ENCODE measurements at places on chromosomes 5 and 9. TPM values are rescaled to one million over a fixed set of nuclear protein-coding genes. Genes with fewer than 3 reads are reported as not detected.

DNA sequence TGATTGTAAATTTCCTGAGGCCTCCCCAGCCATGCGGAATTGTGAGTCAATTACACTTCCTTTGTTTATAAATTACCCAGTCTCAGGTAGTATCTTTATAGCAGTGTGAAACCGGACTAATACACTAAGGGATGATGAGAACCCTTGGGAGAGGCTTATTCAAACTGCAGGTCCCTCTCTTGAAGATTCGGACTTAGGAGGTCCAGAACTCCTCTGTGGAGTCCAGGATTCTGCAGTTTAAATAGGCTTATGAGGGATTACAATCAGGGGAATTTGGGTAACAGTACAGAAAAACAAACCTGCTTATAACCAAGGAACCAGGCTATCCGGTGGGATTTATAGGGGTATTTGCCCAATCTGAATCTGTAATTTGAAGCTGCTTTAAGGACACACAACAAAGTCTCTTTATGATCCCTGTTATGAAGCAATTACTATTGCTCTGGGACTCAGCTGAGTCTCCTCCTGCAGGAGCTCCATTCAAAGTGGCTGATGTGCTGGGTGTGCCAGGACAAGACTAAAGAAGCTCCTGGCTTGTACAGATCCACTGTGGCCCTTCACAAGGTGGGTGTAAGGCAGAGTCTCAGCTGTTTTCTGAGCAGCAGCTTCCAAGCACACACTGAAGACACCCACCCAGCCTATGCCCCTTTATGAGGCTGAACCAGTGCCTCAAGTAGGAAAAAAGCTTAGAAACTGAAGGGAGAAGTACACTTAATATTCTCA is 41.8 kb upstream of the LHFPL2 start:
- DNase-seq: no peak

DNA sequence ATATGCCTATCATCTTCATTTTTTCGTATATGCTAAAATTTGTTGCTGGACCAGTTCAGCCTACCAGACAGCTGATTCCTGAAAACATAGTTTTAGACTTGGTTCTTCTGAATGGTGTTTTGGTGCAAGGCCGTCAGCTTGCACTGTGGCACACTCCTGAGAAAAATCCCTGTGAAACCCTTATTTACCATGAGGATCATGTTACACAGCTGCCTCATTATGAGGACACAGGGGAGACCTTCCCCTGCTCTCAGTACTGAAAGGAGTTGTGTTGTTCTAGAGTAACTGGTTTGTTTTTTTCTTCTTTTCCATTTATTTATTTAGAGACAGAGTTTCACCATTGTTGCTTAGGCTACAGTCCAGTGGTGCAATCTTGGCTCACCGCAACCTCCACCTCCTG is 37.6 kb downstream of the MAST4 start:
- no peak for DNase-seq

- DNase-seq: no peak
Measured at GRCh38 chr5:85472749-85473148, 1088.1 kb upstream of the EDIL3 start.

GRCh38 chr9:135156525-135157510 is 69.3 kb downstream of the OLFM1 start:
- DNase-seq: no peak

- DNase-seq: no peak
Measured at GRCh38 chr5:76958991-76959767, 6.3 kb downstream of the CRHBP start.

- DNase-seq: no peak
Measured at GRCh38 chr9:2477755-2478154, 143.8 kb upstream of the VLDLR start.

DNA sequence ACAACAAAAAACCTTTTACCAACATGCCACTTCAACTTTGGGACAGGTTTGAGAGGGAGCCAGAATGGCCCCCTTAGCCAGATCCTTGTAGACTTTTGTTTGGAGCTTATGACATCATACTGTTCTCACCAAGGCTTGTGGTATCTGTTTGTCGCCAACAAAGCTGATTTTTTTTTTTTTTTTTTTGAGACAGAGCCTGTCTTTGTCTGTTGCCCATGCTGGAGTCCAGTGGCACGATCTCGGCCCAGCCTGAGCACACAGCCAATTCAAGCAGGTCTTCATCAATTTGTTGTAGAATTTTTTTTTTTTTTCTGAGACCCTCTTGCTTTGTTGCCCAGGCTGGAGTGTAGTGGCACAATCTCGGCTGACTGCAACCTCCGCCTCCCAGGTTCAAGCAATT is 26.4 kb upstream of the NTNG2 start:
- no peak for DNase-seq

- DNase-seq: peak; percentile 50
Measured at GRCh38 chr5:1497795-1498622, 25.8 kb downstream of the LPCAT1 start.

DNA sequence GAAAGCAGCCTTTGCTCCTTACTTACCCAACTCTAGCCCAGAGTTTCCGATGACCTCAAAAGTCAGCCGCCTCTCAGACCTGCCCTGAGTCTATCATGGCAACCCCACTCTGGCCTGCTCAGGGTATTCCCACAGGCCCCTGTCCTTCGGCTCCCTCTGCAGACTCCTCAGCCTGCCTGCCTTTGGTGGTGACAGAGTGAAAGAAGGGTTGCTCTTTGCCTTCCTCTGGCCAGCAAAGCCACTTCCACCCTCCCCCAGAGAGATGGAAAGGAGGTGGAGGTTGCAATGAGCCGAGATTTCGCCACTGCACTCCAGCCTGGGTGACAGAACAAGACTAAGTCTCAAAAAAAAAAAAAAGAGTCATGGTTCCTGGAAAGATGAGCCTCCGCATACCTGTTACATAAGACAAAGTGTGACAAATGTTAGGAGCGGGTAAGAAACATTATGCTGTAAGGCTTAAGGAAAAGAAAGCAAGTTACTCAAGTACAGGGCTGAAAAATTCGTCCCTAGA is 2.3 kb upstream of the SMIM33 start:
- no peak for DNase-seq

DNA sequence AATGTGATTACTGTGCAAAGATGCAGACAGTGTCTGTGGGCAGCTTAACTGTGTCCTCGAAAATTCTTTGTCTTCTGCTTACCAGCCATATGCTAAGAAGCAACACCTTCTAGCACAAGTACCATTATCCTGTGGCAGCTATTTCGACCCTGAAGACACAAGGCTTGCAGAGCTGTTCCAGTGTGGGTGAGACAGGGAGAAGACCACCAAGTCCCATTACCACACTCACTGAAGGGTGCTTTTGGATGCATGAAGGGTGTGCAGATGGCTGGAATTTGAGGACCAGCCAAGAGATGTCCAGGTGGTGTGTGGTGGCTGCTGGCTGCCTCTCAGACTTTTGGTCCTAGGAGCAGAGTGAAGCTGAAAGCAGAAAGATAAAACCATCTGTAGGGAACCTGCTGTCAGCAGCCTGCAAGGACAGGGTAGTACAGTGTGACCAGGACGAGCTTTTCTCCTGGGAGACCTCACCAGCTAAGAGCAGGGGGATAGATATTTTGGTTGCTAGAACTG is 161.8 kb downstream of the ICE1 start:
- no peak for DNase-seq

- DNase-seq: no peak
Measured at GRCh38 chr9:130186051-130186450, 13.8 kb downstream of the NCS1 start.

- peak; percentile 75 for DNase-seq
Measured at GRCh38 chr5:38208782-38209378, 49.5 kb upstream of the EGFLAM start.

DNA sequence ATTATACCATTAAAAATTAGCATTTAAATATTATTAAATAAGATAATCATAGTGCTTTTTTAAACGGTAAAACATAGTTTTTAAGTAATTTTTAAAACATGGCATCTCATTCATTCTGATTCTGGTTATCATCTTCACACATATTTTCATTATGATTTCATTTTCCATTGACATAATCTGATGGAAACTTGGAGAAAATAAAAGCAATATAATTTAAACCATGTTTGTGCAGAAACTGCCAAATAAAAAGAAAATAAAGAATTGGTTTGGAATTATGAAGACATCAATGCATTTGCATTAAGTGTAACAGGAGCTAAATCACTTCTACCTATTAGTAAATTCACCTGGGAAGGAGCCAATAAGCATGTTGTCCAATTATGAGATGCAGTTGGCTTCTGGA is 490.1 kb upstream of the CD180 start:
- DNase-seq: no peak

GRCh38 chr9:33469891-33470290 is 3.8 kb downstream of the NOL6 start:
- DNase-seq: no peak

DNA sequence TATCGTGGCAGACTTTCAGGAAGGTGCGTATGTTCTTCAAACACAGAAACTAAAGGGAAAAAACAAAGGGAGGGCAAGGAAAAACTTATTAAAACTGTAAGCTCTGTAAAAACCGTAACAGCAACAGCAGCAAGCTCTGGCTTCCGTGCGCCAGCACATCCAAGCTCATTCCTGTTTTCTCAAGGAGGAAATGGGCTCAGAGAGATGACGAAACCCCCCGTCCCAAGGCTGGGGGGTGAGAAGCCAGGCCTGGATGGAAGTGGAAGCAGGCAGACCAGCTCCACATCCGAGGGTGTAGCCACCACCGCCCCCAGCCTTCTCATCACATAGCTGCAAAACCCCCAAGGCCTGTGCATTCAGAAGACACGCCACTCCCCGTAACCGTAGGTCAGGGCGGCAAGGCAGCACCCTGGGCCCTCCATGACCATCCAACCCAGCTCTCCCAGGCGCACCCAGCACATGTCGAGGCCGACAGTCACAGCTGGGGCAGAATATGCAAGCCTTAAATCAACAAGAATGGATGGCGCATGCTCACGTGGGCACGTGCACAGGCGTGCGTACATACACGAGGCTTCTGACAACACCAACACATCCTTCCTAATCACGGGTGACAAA is 52.8 kb downstream of the VAV2 start:
- no peak for DNase-seq

DNA sequence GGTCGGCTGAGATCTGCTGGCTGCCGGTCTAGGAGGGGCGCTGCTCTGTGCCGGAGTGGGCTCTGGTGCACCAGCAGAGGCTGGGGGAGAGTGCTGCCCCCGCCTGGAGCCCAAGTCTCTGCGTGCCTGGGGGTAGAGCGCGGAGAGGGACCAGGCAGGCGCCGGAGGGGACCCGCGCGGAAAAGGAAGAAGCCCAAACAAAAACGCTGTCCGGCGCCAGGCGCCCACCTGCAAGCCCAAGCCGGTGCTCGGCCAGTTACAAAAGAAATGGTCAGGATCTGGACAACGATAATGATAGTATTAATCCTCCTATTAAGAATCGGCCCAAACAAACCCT is 571 bp upstream of the S1PR3 start:
- peak; percentile 54 for DNase-seq

GRCh38 chr9:68473790-68474189 is 66.9 kb downstream of the TMEM252 start:
- DNase-seq: no peak

GRCh38 chr5:115767424-115767823 is 49.0 kb downstream of the CDO1 start:
- no peak for DNase-seq

DNA sequence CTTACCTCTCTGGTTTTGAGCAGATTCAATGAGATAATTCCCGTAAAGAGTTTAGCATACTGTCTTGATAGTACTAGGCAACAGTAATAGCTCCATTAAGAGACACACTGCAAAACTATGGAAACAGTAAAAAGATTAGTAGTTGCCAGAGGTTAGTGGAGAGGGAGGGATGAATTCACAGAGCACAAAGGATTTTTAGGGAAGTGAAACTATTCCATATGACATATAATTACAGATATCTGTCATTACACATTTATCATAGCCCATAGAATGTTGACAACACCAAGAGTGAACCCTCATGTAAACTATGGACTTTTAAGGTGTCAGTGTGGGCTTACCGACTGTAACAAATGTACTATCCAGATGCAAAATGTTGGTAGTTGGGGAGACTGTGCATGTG is 176.4 kb upstream of the PLCXD3 start:
- DNase-seq: no peak

DNA sequence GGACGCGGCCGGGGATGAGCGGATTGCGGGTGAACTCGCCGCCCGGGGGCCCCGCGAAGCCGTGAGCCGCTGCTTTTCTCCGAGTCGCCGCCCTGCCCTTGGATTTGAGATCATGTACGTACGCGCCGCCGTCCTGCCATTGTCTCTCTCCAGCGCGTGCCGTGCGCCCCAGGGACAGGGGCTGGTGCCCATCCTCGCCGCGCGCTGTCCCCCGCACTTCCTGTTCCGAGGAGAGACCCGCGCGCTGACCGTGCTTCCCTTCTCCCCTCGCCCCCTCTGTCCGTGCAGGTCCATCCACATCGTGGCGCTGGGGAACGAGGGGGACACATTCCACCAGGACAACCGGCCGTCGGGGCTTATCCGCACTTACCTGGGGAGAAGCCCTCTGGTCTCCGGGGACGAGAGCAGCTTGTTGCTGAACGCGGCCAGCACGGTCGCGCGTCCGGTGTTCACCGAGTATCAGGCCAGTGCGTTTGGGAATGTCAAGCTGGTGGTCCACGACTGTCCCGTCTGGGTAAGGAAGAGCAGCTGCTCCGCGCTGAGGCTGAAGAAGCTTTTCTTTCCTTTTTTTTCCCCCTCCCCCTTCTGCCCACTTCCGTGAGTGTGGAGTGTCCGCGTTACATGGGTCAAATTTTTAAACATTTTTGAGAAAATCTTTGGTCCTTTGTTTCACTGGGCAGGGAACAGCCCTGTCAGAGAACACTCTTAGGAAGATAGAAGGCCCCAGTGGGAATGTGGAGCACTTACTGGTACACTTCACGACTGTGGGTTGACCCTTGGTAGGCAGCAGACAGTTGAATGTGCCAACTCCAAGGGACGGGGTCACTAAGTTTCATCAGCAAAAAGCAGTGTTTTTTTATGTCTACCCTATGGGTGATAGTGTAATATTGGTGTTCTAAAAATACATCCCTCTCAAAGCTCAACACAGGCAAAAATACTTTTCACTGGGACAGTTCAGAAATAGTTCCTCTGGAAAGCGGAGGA is 727 bp downstream of the RHOBTB3 start:
- DNase-seq: peak; percentile 84

DNA sequence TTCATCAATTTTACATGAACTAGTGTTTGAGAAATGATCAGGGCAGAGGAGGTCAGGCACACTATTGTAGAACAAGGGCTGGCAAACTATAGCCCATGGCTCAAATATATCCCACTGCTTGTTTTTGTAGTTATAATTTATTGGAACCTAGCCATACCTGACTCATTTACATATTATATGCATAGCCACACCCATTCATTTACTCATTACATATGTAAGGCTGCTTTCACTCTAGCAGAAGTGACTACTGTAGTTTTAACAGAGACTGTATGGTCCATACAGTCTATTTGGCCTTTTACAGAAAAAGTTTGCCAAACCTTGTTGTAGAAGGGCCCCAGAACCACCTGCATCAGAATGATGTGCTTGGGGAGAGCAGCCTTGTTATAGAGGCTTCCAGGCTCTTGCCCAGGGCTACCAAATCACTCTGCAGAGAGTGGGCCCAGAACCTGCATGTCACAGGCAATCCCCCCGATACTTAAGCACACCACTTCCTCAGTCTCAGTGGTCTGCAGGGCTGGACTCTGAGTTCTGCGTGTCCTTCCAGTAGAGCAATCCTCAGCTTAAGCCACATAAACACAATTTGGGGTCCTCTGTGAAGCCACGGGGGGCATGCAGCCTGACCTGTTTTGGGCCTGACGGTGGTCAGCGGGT is 6.7 kb downstream of the ANKS6 start:
- no peak for DNase-seq

ERP44 gene
- 18.1 TPM for polyA plus RNA-seq

PCDHAC1 gene
- 0.81 TPM for polyA plus RNA-seq

CDC25C gene
- polyA plus RNA-seq: 13.2 TPM

MGAT1 gene
- 48.6 TPM for polyA plus RNA-seq

CD180 gene
- polyA plus RNA-seq: 0.19 TPM

C5orf46 gene
- polyA plus RNA-seq: not detected

CHSY3 gene
- 0.53 TPM for polyA plus RNA-seq

AK8 gene
- polyA plus RNA-seq: 4.6 TPM

PRKAA1 gene
- polyA plus RNA-seq: 12.2 TPM

MSX2 gene
- 0.54 TPM for polyA plus RNA-seq

BRD3OS gene
- 49.4 TPM for polyA plus RNA-seq

Data from brain (organoid and tissue), 16 donors.